ENCODE measurements at places on chromosomes 12 and 14. TPM values are rescaled to one million over a fixed set of nuclear protein-coding genes. Genes with fewer than 3 reads are reported as not detected.

- no peak for DNase-seq
Measured at GRCh38 chr14:56846970-56847930, 37.0 kb upstream of the OTX2 start.

- peak; percentile 32 for DNase-seq
Measured at GRCh38 chr12:1916371-1917171, 1.9 kb downstream of the CACNA2D4 start.

MYH7 gene
- polyA plus RNA-seq: 0.03 TPM

RNASE2 gene
- 1.9 TPM for polyA plus RNA-seq

- DNase-seq: no peak
Measured at GRCh38 chr14:103742499-103743255, 27.1 kb downstream of the ZFYVE21 start.

GRCh38 chr12:93393425-93393824 is 15.7 kb downstream of the NUDT4 start:
- no peak for DNase-seq

KRT75 gene
- polyA plus RNA-seq: not detected

DNA sequence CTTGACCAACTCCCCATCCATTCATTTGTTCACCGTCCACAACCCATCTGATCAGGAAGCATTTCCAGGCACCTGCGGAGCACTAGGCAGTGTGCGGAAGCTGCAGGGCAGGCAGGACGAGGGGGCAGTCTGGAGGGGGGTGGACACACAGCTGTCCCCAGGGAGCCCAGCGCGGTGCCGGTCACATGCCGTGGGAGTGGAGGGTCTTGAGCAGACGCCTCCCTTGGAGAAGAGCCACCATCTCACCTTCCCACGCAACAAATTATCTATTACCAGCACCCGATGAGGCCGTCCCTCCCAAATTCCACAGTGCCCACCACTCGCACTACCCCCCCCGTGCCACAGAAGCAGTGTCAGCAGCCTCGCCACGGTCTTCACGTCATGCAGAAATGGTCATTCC is 10.8 kb downstream of the DLK1 start:
- DNase-seq: peak; percentile 27

GRCh38 chr12:12661086-12661856 is 34.7 kb downstream of the GPR19 start:
- DNase-seq: no peak

AJUBA gene
- polyA plus RNA-seq: 40.6 TPM

DNA sequence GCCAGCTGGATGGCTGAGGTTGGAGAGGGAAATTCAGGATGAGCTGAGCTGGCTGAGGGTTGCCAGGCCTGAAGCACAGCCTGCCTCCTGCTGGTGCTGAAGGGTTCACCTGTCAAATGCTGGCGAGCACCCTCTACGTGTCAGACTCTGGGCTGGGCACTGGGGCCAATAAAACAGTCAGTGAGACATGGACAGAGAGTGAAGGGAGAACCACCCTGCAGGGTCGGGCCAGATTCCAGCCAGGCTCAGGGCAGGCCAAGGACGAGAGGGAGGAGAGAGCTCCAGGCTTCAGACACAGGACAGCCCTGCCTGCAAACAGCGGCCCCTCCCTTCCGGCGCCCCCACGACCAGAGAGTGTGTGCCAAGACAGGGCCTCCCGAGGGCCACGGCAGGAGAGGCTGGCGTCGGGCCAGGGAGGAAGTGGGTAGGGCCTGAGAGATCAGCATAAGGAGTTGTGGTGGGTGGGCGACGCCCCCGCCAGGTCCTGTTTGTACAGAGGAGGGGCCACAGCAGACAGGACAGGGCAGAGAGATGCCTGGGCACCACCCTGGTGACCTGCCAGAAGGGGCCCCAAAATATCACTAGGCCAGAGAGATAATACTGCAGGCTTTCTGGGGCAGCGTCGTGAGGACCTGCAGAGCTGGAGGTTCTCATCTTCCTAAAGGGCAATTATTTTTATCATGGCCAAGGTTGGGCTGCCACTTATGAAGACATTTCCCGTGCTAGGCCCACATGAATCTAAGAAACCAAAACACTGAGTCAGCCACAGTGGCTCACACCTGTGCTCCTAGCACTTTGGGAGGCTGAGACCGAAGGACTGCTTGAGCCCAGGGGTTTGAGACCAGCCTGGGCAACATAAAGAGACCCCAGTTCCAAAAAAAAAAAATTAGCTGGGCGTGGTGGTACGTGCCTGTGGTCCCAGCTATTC is 73.1 kb upstream of the GPR68 start:
- DNase-seq: peak; percentile 80

DNA sequence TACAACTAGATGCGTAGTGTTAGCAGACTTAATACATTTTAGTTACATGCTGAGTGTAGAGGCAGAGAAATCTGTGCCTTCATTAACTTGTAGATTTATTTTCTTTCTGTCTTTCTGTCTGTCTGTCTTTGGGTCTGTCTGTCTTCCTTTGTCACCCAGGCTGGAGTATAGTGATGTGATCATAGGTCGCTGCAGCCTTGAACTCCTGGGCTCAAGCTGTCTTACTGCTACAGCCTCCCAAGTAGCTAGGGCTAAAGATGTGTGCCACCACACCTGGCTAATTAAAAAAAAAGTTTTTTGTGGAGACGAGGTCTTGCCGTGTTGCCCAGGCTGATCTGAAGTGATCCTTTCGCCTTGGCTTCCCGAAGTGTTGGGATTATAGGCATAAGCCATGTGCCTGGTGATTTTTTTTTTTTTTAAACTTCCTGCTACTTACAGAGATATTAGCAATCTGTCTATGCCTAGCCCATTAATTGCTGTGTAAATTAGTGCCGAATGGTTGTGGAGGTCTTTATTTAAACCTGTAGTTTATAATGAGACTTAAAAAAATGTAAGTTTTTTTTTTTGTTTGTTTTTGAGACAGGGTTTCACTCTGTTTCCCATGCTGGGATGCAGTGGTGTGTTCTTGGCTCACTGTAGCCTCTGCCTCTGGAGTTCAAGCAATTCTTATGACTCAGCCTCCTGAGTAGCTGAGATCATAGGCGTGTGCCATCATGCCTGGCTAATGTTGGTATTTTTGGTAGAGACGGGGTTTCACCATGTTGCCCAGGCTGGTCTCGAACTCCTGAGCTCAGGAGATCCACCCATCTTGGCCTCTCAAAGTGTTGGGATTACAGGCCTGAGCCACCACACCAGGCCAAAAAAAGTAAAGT is 22.8 kb downstream of the ERC1 start:
- no peak for DNase-seq

- DNase-seq: peak; percentile 76
Measured at GRCh38 chr12:85280165-85280983, at the start of gene ALX1. ALX1 (plus strand) TSS chr12:85280220; CDS start chr12:85280262, 42 bp downstream.

PPP1R1A gene
- polyA plus RNA-seq: 4.2 TPM

CBX5 gene
- polyA plus RNA-seq: 113 TPM

DNA sequence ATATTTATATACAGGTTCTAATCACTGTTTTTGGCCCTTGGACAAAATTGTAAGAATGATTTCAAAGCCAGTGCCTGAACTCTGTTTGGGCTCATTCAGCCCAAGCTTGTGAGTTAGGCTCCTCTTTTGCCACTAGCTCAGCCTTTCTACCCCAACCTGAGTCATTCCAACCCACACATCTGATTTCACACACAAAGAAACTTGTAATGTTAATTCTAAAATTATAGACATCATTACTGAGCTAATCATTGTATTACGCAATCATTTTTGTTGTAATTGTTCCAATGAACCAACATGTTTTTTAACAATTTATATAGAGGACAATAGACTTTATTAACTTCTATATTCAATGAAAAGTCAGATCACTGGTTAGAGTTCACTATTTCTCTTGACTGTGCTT is 441.1 kb downstream of the ETNK1 start:
- DNase-seq: no peak

DNA sequence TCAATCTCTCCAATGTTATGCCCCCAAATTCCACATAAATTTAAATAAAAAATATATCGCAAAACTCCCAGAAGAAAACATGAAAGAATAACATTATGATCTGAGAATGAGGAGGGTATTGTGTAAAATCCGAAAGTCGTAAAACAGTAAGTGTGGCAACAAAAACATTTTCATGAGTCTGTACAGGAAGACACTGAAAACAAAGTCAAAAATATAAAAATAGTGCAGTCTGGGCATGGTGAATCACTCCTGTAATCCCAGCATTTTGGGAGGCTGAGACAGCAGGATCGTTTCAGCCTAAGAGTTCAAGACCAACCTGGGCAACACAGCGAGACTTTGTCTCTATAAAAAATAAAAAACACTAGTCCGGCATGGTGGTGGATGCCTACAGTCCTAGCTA is 57.1 kb downstream of the SPTLC2 start:
- DNase-seq: no peak

DNA sequence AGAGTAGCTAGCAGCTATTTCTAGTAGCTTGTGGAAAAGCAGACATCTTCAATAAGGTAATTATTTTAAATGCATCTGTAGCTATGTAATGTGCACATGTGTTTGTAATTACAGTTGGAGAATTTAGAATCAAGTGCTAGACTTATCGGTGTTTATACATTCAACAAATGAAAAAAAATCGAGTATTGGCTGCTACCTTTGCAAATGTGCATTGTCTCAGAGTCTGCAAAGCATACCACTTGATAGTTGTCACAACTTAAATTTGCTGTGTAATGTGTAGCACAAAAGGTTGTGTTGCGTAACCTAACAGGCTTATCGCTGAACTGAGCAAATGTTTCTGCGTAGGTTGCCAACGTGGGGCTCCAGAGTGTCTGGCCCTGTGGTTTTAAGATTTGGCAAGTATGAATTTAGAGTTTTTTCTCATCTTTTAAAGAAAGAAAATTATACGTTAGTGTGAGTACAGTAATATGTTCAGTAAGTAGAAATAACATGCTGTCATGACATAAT is 44.3 kb downstream of the TMTC2 start:
- no peak for DNase-seq
